ENCODE measurements at places on chromosomes 4 and X. TPM values are rescaled to one million over a fixed set of nuclear protein-coding genes. Genes with fewer than 3 reads are reported as not detected.

DKK2 gene
- polyA plus RNA-seq, result 0.86 TPM

TCP11X2 gene
- polyA plus RNA-seq, result not detected

PDLIM3 gene
- polyA plus RNA-seq, result 8.8 TPM

DNA sequence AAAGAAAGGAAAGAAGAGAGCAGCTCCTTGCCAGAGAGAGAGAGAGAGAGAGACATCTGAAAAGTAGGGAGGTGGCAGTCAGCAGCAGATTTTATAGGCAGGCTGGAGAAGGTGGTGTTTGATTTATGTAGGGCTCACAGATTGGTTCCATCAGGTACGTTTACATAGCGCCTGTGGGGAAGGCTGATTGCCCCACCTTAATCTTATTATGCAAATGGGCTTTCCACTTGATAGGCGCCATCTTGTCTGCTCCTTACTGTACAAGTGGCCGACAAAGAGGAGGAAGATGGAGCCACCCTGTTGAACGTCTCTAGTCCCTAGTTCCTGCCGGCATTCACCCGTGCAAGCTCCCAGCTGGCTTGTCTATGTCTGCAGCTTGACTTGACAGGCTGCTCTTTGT lies 49.1 kb upstream of the DHRSX start:
- DNase-seq, result no peak

Data from adrenal gland (tissue), 19 donors.